ENCODE measurements at places on chromosomes 4 and X.

- no peak for DNase-seq
Measured at GRCh38 chrX:45445745-45446412, 245.2 kb upstream of the DIPK2B start.

DNA sequence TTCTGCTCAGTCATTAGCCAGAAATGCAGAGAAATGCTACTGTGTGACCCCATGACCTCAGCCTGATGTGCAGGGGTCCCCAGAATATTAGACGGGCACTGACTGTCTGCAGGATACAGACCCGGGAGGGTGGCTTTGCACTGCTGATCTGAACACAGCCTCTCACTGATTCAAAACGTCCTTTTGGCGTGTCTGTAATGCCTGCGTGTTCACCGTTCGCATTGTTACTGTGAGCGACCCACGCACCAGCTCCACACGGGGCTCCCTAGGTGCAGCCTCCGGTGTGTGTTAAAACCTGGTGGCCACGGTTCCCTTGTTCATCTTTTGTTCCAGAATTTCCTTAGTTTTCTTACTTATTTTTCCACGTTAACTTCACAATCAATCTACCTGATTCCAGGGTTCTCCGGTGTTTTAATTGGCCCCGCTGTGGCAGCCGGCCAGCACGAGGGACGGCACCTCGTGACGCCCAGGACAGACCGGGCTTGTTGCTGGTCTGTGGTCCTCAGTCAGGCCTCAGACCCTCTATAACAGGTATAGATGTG is 32.0 kb upstream of the SPON2 start:
- DNase-seq: no peak

DNA sequence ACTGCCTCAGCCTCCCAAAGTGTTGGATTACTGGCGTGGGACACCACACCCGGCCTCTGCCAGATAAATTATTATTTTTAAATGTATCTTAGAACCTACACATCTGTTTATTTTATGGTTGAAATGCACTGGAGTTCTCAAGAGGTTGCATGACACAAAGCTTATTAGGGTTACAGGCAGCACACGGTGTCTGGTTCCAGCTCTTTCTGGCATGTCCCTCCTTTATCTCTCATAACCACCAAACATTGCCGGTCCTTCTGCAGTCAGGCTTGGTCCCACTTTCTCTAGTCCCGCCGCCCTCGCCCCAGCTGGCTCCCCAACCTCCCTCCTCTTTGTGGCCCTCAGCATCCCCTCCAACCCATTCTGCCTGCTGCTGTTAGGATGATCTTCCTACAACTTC is 39.7 kb upstream of the SPRY1 start:
- no peak for DNase-seq

DNA sequence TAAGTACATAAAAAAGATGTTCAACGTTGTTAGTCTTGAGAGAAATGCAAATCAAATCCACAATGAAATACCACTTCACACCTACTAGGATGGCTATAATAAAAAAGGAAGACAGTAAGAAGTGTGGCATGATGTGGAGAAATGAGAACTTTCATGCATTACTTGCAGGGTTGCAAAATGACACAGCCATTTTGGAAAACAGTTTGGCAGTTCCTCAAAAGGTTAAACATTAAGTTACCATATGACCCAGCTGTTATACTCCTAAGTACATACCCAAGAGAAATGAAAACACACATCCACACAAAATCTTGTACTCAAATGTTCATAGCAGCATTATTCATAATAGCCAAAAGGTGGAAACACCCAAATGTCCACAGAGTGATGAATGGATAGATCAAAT is 25.8 kb upstream of the LIMCH1 start:
- no peak for DNase-seq

GRCh38 chr4:125952631-125953030 is 637.9 kb downstream of the FAT4 start:
- no peak for DNase-seq

- no peak for DNase-seq
Measured at GRCh38 chr4:73230865-73231517, 27.6 kb downstream of the ANKRD17 start.

DNA sequence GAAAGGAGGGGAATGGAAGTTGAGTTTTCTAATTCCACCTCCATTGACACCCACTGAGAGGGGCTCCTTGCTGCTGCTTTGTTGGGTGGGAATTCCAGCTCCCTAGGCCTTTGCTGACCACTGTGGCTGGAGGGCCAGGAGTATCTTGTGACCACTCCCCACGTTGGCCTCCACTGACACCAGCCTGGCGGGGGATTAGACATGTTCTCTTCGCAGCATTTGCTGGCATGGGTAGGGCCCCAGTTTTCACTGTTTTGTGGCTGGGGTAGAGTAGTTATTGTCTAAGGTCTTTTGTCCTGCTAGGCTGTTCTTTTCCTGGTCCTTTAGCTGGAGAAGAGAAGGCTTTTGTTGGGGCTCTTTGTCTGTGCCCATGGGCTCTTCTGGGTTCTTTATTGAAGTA is 116.7 kb downstream of the CDKL5 start:
- DNase-seq: no peak

- no peak for DNase-seq
Measured at GRCh38 chr4:87973283-87974169, 2.0 kb upstream of the SPP1 start.

GRCh38 chr4:17112292-17112659 is 213.8 kb upstream of the LDB2 start:
- no peak for DNase-seq

DNA sequence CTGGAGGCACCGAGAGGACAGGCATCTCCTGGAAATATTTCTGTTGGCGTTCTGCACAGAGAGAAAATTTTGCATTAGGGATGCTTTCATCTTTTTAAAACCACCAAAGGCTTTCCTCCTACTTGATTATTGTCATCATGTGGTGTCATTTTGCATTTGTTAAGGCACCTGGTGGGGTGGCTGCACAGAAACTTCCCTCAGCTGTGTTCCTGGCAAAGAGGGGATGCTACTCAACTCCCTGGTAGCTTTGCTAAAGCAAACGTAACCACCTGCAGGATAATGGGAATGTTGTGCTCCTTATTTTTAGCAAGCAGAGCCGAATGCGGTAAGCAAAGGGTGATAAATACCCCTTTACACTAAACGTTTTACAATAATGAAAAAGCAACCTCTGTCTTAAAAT is 229.8 kb downstream of the STIM2 start:
- DNase-seq: no peak

GRCh38 chr4:186260504-186261448 is 5.2 kb upstream of the F11 start:
- no peak for DNase-seq

DNA sequence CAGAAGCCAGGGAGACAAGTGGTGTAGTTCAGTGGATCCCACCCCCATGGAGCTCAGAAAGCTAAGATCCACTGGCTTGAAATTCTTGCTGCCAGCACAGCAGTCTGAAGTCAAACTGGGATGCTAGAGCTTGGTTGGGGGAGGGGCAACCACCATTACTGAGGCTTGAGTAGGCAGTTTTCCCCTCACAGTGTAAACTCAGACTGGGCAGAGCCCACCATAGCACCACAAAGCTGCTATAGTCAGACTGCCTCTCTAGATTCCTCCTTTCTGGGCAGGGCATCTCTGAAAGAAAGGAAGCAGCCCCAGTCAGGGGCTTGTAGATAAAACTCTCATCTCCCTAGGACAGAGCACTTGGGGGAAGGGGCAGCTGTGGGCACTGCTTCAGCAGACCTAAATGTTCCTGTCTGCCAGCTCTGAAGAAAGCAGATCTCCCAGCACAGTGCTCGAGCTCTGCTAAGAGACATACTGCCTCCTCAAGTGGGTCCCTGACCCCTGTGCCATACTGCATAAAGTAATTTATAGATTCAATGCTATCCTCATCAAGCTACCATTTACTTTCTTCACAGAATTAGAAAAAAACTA is 163.2 kb downstream of the HHIP start:
- no peak for DNase-seq

DNA sequence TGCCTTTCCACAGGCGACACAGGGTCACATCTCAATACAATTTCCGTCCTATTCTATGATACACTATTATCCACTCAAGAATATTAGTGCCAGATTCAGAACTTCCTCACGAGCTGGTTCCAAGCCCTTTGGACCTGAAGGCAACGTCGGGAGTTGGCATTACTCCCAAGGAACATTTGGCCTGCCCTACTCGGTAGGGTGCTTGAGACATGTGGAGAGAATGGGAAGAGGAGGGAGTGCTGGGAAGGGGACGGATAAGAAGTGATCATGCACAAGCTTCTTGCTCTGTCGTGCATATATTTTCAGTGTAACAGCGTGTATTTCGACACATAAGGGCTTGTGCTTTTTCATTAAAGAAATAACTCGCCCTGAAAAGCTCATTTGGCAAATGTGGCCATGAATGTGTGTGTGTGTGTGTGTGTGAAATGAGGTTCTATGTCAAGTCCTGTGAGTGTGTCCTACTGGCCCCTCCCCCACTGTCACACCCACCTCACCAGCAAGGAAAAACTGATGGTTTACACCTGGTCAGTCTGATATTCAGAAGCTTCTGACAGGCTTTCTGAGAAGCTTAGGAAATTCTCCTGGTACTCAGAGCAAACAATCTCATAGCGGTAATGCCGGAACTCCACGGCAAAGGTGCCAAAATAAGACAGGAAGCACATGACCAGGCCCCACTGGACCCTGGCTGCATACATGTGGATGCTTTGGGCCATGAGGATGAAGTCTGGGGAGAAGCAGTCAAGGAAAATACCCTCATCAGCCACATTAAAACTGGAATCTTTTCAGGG is 54.8 kb downstream of the ENOPH1 start:
- no peak for DNase-seq

DNA sequence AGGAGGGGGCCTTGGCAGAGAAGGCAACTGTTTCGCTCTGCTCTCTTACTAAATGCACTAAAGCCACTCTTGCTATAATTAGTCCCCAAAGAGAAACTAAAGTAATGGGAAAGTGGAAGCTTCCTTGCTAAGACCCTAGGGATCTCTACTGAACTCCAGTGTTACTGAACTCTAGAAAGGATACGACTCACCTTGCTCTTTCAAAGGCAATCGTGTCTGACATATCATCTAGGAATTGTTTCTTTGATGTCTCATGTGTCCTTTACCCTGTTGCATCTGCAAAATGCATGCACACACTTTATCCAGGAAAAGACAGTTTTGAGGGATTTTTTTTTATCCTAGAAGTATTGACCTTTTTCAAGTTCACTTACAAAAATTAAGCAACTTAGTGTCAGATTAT is 148.1 kb upstream of the FAM9B start:
- DNase-seq: no peak

GRCh38 chr4:185004562-185005218 is 13.6 kb upstream of the HELT start:
- no peak for DNase-seq

GRCh38 chr4:48064349-48064748 is 47.8 kb downstream of the NIPAL1 start:
- DNase-seq: no peak

- DNase-seq: no peak
Measured at GRCh38 chr4:87521319-87521718, 7.9 kb downstream of the SPARCL1 start.

DNA sequence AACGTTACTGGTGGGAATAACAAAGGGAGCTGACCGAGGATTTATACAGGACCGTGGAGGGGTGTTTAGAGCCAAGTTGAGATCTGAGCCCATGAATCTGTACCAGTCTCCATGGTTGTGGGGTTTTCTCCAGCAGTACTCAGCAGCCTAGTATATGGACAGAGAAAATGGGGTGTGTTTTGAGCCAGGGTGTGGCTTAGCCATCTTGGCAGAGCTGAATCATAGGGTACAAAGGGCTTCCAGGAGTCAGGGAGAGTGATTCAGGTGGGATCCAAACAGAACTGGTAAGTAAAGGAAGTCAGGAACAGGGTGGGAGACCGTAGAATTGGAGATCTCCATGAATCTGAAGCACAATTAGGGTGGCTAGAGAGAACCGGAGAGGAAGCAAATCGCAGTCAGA is 7.4 kb upstream of the HPRT1 start:
- no peak for DNase-seq

DNA sequence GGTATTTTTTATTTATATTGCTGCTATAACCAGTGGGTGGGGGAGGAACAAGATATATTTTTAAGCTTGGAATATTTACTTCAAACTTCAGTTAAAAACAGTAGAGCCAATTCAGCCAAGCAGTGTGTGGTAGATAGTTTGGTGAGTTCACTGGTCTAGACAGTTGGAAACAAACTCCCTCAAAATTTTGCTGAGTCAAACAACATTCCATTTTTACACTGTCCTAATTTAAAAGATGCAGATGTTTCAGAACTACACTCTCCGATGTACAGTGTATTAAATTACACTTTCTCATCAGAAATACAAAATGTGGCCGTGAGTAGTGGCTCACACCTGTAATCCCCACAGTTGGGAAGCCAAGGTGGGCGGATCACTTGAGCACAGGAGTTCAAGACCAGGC is 23.3 kb downstream of the PRKX start:
- no peak for DNase-seq

DNA sequence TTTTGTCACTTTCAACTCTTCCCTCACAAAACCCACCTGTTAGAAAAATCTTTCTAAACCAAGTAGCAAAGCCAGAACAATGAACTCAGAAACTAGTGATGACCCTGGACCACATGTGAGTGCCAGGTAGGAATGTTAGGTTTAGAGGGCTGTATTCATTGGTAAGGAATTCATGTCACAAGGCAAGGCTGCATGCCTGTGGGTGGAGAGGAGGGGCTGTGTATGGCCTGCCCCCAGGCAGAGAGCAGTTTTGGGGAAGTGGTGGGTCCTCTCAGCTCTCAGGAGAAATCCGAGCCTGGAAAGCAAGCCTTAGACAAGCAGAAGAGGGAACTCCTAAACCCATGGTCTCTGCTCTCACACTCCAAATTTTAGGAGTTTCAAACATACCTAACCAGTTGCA is 2.4 kb downstream of the RNF175 start:
- no peak for DNase-seq

GRCh38 chr4:100100985-100101384 is 89.3 kb downstream of the DDIT4L start:
- DNase-seq: no peak

GRCh38 chr4:138599965-138600364 is 357.8 kb upstream of the SLC7A11 start:
- DNase-seq: no peak

DNA sequence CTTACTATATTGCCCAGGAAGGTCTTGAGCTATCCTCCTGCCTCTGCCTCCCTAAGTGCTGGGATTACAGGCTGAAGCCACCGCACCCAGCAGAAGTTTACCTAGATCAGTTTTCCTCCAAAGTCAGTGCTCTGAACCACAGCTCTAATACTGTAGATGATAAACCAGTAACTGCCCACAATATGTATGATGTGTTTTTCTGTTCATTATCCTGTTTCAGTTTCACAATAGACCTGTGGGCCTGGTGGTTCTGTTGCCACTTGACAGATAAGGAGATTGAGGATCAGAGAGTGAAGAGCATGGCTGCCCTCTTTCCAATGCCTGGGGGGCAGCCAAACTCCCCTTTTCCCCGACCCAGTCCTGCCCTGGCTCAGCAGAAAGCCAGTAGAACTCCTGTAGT is 87.0 kb downstream of the EFNB1 start:
- DNase-seq: no peak

GRCh38 chrX:27924718-27925117 is 56.5 kb downstream of the DCAF8L1 start:
- DNase-seq: no peak

- no peak for DNase-seq
Measured at GRCh38 chr4:186723292-186724057, at the start of gene FAT1. Gene FAT1 (minus strand): TSS chr4:186723856. CDS start chr4:186709827, 14,029 bp downstream.

Measured in stimulated activated naive CD4-positive, alpha-beta T cell (primary cell).